Fibroblast of mammary gland (primary cell): ENCODE measurements at places on chromosomes 1 and 21.
A peak's percentile ranks its signal among the peaks of the same experiment; 100 is the strongest.

GRCh38 chr1:106584676-106585075 is 471.8 kb upstream of the PRMT6 start:
- no peak for DNase-seq

DNA sequence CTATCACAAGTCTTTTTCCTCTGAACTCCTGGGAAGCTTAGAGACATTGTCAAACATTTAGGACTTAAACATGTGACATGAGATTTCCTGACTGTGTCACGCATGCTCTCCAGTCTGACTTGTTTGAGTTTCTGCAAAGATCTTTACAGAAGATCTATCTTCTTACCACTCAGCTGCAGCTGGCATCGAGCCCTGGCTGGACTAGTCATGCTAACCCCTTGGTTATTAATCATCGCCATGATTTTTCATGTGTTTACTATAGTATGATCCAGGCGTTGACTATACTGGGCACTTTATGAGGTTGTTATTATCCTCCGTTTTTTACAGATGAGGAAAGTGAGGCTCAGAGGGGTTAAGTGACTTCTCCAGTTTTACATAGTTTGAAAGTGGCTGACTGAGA is 18.1 kb upstream of the IRF2BP2 start:
- DNase-seq = peak; percentile 92

DNA sequence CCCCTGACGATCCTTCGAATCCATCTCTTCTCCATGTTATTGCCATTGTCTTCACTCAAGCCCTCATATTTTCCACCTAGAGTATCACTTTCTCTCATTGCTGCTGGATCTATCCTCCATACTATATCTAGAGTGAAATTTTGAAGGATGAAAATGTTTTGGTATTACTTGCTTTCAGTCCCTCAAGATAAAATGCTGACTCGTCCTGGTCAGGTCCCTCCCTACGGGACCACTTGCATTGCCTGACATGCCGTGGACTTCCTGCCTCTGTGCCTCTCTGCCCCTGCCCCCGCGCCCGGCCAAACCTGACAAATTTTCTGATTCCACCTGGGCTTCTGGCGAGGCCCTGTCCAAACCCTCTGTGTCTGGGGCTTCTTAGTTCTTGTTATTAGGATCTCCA is 23.6 kb downstream of the SPATA46 start:
- DNase-seq = no peak

- DNase-seq = peak; percentile 53
These were observed 95.6 kb downstream of the ZNF644 start for GRCh38 chr1:90925928-90926869.

- DNase-seq = no peak
These were observed 987.8 kb upstream of the ADAMTS5 start for GRCh38 chr21:27954543-27955165.

GRCh38 chr1:176765608-176766007 is 302.6 kb downstream of the PAPPA2 start:
- no peak for DNase-seq

GRCh38 chr21:31580866-31581276 is 78.6 kb upstream of the SOD1 start:
- peak; percentile 71 for DNase-seq

GRCh38 chr1:218556016-218556415 is 210.9 kb downstream of the TGFB2 start:
- no peak for DNase-seq

DNA sequence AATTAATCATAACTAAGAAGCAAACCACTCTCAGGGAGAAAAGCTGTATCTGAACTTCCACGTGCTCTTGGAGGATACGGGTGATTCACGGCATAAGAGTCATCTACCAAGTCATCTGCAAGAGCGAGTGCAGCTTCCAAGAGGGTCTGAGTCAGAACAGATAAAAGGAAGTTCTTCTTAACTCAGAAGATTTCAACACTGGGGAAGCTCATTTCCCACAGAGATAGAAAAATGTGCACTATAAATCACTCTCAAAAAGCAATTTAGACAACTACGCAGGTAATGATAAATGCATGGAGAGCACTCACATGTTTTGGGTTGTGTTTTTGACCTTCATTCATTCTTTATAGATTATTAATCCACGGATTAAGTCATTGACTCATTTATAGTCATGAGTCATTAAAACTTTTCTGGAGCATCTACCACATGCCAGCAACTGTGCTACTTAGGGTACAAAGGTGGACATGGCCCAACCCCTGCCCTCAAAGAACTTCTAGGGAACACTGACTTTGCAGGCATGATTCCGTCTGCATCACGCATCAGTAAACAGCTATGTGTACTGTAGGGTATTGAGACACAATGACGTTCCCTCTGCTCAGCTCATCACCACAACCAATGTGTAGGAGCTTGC is 20.8 kb downstream of the KCNJ15 start:
- peak; percentile 100 for DNase-seq

DNA sequence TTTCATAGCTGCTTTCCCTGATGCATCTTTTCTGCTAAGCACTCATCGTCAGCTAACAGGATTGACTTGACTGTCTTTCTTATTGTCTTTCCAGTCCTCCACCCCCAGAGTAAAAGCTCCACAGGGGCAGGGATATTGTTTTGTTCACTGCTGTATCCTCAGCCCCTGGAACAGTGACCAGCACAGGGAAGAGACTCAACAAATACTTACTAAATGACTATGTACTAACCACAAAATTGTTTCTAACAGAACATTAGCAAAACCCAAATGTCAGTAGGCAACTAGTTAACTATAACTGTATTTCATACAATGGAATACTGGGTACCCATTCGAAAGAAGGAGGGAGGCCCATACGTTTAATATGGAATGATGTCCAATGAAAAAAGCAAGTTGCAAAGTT is 53.0 kb downstream of the BCAR3 start:
- peak; percentile 56 for DNase-seq

DNA sequence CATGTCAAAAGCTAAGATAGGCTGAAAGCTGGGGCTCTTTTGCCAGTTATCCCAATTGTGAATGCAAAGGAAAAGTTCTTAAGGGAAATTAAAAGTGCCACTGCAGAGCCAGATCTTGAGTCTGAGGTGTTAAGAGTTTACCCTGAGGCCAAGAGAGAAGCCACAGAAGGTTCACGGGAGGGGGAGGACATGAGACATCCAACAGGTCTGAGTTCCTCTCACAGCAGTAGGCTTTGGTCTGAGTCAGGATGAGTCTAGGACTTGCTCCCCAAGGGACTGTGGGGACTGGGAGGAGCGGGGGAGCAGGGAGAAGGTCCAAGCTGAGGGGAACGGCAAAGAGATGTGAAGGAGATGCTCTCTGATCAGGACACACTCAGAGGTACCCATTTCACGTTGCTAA is 411.2 kb upstream of the CAMK1G start:
- DNase-seq = no peak

GRCh38 chr1:116574581-116575291 is 3.9 kb upstream of the CD58 start:
- DNase-seq = peak; percentile 72

- DNase-seq = peak; percentile 89
These were observed 76.8 kb upstream of the AKT3 start for GRCh38 chr1:243926803-243927245.

- peak; percentile 62 for DNase-seq
These were observed 28.5 kb upstream of the ARHGAP29 start for GRCh38 chr1:94265906-94266305.

GRCh38 chr21:45863267-45863666 is 118.3 kb upstream of the COL6A1 start:
- DNase-seq = no peak
